SK-N-SH (cell line): ENCODE measurements at places on chromosomes 2 and 18.

- DNase-seq: no peak
These were observed 206.1 kb downstream of the KLHL29 start for GRCh38 chr2:23591111-23591510.

- no peak for DNase-seq
These were observed 64.3 kb upstream of the PSMD14 start for GRCh38 chr2:161243905-161244304.

- DNase-seq: no peak
These were observed 10.0 kb upstream of the ZNF396 start for GRCh38 chr18:35387152-35387571.

- no peak for DNase-seq
These were observed 36.1 kb downstream of the TRAK2 start for GRCh38 chr2:201415149-201415548.
